MV-4-11 (cell line): ENCODE measurements at places on chromosomes 12 and 14.
A peak's percentile ranks its signal among the peaks of the same experiment; 100 is the strongest.

- no peak for DNase-seq
These were observed 365.3 kb downstream of the ZFP36L1 start for GRCh38 chr14:68427550-68427890.

DNA sequence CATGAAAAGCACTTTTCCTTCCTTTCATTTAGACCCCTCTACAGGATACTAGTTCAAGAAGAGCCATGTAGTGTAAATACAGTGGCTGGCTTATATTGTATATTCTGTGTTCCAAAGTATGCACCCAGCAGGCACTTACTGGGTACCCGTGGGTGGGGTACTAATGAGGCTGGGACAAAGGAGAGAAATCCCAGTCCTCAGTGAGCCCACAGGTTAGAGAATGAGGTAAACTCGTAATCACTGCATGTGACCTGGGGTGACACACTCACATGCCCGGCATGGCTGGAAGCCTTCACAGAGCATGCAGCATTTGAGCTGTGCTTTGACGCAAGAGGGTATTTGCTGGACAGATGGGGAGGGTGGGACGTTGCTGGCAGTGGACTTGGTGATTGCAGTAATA lies 17.1 kb downstream of the SLC24A4 start:
- no peak for DNase-seq

GRCh38 chr12:45648070-45648469 lies 81.4 kb upstream of the ARID2 start:
- no peak for DNase-seq

DNA sequence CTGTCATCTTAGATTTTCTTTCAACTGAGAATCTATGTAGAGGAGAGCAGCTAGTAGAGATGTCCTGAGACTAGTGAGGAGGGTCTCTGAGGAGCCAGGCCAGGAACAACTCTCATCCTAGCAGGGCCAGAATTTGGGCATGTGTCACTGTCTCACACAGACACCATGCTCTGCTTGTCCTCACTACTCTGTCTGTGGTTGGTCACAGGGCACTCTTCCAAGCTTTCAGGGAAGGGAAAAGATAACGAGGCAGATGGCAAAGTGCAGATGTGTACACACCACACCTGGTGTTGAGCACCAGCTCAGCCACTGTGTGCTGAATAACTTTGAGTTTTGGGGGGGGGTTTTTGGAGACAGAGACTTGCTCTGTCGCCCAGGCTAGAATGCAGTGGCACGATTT lies 2.5 kb downstream of the SSPN start:
- DNase-seq: no peak

DNA sequence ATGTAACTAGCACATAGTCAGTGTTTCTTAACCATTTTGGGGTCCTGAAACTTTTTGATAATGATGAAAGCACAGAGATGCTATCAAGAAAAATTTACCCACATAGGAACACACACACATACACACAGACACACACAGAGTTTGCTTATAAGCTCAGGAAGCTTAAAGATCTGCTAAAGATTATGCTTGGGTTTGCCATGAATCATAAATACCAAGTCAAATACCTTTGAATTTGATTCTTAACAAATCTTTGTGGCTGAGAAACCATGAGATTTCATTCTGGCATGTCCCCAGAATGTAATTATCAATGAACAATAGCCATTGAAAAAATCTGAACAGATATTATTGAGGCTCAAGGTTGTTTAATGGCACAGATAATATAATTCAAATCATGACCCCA lies 89.2 kb downstream of the NTS start:
- DNase-seq: no peak

- no peak for DNase-seq
These were observed 19.1 kb downstream of the DACT1 start for GRCh38 chr14:58656671-58657411.

DNA sequence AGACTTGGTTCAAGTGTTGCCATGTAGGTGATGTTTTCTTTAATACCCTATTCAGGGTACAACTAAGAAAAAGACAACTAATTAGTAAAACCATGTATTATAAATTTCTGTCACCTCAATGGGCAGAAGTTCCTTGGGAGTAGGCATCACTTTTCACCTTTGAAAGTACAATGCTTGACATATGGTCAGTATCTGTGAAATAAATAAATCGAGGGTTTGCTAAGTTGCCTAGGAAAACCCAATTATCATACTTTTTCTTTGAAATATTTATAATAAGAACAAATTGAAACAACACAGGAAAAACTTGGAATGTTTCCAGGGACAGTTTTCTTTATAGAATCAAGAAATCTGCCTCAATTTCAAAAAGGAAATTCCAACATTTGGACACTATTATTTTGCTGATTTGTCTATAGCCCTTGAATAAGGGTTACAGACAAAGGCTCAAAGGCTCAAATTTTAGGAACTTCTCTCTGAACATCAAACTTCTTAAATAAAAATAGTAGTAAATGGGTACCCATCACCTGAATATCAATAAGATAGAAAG lies 13.7 kb downstream of the FGD6 start:
- DNase-seq: no peak

DNA sequence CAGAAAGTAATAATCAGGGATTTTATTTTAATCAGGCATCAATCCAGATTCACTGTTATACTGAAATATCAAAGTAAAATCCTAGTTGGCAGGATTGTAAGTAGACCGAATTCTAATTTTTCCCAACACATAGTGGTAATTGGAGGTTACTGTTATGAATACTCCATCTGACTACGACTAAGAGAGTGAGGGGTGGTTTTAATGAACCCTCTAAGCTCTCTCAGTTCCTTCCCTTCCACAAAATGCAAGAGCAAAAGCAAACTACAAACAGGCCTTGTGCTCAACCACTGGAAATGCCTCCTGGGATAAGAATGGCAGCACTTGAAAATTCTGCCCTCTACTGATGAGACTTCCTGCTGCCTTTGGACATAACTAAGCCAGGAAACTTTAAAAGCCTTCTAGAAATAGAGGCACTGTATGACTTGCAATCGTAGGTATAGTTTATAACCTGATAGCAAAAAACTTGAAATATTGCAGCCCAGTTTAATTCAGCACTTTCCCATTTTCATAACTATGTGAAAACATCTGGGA lies 184.8 kb downstream of the SLC16A7 start:
- no peak for DNase-seq

GRCh38 chr14:105060751-105061427 lies 4.3 kb downstream of the GPR132 start:
- peak; percentile 86 for DNase-seq

DNA sequence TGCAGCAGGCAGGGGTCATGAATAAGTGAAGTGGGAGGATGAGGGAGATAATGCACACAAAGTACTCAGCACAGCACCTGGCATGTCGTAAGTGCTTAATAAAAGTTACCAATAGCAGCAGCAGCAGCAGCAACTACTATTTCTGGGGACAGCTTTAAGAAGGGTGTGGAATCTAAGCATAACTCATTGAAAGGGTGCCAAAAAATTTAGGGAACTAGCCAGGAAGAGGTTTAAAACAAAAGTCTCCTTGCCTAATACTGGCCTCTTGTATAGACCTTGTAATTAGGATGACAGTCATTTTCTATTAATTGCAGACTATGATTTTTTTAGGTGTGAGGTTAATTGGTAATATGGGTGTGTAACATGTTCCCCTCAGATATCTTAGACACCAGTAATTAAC lies 179.9 kb downstream of the PTPN11 start:
- peak; percentile 7 for DNase-seq

DNA sequence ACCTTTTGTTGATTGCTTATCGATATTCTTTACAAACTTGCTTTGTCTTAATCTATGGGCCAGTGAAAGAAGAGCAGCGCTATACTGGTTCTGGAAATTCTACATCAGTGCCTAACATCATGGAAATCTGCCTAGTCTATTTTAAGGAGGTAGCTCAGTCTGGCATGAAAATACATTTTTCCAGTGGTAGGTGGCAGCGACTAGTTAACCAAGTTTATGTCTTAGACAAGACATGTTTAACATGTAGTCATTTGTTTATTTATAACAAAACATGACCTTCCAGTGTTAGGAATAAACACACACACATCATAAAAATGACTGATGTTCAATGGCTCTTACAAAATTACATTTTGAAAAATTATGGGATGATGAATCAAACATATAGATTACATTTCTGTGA lies 336.0 kb upstream of the SOX5 start:
- DNase-seq: no peak

- no peak for DNase-seq
These were observed 58.1 kb upstream of the PRMT8 start for GRCh38 chr12:3432868-3433267.

- no peak for DNase-seq
These were observed 892 bp downstream of the TCHP start for GRCh38 chr12:109900752-109901580.

- DNase-seq: peak; percentile 23
These were observed 877 bp downstream of the BAG5 start for GRCh38 chr14:103561381-103562178.

DNA sequence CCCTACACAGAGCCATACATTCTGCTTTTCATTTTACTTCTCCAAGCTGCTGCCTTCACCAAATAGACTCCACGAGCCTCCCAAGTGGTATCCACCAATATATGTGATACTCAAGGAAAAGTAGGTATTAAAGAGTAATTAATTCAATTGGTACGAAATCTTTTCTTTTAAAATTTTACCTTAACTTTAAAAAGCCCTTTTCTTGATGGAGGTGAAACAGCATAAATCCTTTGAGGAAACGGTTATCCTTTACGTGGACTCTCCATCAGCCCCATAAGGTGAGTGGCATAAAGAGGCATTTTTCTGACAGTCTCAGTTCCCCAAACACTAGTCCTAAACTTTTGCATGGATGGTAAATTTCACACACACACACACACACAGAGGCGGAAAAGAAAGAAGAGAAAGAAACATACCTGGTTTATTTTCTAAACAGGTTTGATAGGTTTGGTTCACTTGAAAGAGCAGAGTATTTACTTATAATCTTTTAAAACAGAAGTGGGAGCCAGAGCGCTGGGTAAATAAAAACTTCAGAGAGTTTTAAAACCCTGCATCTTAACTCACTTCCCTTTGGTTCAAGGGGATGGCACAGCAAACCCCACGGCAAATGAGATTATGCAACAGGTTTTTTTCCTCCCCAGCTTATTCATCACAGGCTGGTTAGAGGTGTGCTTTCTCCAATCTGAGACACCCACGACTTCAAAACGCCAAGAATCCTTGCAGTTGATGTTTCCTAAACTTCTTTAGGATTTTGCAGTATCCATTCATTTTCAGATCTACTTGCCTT lies 1.9 kb downstream of the DUSP16 start:
- peak; percentile 79 for DNase-seq

- DNase-seq: peak; percentile 59
These were observed 224.7 kb upstream of the EGLN3 start for GRCh38 chr14:34175574-34175973.

GRCh38 chr12:124499898-124500244 lies 67.5 kb downstream of the NCOR2 start:
- DNase-seq: no peak
